ENCODE measurements at places on chromosomes 13 and 19.

DNA sequence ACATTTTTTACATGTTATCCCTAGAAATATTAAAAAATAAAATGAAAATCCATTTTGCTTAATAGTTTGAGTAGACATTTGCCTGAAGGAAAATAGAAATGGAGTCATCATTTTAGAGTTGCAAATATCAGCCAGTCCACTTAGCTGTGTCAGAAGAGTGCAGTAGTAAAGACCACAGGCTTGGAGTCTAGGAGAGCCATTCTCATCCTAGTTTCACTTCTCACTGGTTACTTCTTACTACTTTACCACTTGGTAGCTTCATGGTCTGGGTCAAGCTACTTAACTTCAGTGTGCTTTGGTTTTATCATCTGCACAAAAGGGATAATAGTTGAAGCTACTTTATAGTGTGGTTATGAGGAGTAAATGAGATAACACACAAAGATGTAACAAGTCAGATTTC lies 286.5 kb upstream of the NBEA start:
- no peak for DNase-seq

DNA sequence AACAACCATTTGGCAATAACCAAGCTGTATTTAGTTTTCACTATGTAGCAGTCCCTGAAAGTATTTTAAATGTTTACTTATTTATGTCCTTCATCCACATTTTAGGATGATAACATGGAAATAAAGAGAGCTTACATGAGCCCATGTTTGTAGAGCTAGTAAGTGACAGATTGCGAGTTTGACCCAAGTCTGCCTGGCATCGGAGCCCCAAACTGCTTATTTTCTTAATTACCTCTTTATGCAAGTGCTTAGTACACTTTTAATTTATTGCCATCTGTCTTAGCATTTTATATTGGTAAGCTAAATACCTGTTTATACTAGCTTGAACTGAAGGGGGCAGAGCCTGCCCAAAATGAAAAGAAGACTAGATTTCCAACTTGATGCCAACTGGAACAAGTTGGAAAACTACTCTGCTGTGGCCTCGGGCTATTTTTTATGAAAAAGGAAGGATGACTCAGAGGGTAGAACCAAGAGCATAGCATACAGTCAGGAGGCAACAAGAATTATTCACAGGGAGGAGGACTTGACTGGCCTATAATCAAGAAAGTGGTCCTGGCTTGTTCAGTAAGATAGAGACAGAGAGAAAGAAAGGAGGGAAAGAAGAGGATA lies 150.2 kb downstream of the NDFIP2 start:
- DNase-seq, result peak; percentile 3

DNA sequence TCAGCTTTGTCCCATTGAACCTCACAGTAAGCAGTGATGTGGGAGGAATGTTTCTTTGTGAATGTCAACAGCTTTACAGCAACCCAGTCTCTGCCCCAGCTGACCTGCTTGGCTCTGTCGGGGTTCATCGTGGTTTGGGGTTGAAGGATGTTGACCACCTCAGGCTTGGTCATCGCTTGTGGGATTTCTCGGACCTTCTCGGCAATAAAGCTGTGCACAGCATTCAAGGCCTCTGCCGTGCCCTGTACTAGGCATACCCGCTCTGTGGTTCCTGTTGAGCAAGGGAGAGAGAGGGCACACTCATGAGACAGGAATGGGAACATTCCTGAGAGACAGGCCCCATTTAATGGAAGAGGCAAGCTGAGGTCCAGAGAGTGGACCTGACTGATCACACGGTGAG lies 20.0 kb downstream of the NOVA2 start:
- DNase-seq, result no peak

GRCh38 chr19:29418201-29418600 lies 107.6 kb upstream of the VSTM2B start:
- no peak for DNase-seq

GRCh38 chr13:21546372-21546771 lies 57.6 kb downstream of the MICU2 start:
- DNase-seq, result no peak

GRCh38 chr19:29873024-29873800 lies 61.4 kb downstream of the CCNE1 start:
- peak; percentile 91 for DNase-seq

DNA sequence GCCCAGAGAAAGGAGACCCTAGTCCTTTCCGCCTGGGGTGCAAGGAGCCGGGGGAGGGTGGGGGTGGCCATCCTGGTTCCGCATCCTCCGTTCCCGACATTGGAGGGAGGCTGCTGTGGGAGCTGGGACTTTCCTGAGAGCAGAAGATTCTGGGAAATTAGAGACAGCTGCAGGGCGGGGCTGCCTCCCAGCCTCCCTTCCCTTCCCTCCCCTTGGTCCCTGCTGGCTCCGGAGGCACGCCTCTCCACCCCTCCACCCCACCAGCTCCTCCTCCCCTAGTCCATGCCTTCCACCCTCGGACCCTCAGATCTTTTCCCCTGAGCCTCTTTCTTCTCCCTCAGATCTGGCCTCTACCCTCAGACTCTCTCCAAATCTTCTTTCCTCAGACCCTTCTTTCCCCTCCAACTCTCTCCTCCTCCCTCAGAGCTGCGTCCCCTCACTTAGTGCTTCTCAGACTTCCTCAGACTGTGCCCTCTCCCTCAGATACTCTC lies 3.1 kb upstream of the BCL3 start:
- peak; percentile 58 for DNase-seq

DNA sequence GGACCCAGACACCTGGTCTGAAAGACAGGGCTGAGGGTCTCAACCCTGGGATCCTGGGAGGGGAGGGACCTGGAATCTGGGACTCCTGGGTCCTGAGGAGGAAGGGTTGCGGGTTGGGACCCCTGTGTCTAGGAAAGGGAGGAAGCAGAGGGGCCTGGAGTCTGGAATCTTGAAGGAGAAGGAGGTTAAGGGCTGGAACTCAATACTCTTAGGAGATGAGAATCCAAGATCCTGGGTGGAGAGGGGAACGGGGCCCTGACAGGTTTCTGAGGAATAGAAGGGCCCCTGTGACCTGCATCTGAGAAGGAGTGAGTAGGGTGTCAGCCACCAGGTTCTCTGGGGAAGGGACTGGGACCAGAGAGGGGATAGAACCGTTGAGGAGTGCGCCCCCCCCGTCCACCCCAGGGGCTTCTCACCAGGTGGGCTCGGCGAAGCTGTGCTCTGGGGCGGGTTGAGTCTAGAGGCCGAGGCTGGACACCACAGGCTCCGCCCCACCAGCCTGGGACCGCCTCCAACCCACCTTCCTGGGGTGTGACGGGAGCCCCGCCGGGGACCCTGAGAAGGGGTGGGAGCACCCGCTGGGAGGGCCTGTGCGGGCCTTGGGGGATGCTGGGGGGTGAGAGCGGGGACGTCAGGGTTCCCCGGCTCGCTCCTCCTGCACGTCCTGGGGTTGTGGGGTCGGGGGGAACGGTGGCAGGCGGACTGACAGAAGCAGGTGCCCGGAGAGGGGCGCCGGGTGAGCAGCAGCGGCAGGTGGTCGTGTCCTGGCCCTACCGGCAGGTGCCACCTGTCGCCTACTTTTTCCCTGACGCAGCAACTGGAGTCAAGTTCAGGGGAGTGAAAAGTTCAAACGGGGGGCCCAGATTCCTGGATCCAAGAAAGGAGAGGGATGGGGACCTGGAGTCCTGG lies at the start of gene MAMSTR:
Gene MAMSTR, minus strand, starts transcription at position 463 of the 909 bp plus-strand sequence. CDS start 694 bp downstream, outside the sequence.
- no peak for DNase-seq

GRCh38 chr19:3404324-3405260 lies 38.2 kb downstream of the NFIC start:
- no peak for DNase-seq

DNA sequence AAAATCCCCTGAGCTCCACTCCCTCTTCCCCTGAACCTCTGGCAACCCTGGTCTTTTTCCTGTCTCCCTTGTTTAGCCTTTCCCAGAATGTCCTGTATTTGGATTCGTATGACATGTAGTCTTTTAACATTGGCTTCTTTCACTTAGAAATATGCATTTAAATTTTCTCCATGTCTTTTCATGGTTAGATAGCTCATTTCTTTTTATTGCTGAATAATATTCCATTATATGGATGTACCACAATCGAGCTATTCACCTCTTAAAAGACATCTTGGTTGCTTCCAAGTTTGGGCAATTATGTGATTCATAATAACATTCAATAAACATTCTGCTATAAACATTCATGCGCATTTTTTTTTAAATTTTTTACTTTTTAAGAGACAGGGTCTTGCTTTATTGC lies 99.6 kb upstream of the ZNF536 start:
- DNase-seq, result no peak

GRCh38 chr13:38398711-38399493 lies 49.3 kb downstream of the UFM1 start:
- DNase-seq, result no peak

DNA sequence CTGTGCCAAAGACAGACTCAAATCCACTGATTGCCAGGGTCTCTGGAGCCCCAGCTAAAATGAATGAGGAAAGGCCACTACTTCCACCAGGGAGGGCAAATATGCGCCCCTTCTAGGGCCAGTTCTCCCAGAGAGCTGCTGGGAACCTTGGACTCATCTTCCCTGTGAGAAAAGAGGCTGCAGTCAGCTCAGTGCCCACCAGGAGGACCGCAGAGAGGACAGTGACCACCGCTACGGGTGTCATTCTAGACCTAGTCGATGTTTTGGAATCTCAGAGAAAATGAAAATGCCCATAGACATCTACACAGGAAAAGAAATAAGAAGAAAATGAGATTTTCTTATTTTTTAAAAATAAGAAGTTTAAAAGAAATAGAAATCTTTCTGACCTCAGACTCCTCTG lies 235.1 kb downstream of the UQCRFS1 start:
- no peak for DNase-seq

Data from urothelium cell line (cell line).